Cortex of kidney (tissue), 1 donor: ENCODE measurements at places on chromosomes 7 and 10.

DNA sequence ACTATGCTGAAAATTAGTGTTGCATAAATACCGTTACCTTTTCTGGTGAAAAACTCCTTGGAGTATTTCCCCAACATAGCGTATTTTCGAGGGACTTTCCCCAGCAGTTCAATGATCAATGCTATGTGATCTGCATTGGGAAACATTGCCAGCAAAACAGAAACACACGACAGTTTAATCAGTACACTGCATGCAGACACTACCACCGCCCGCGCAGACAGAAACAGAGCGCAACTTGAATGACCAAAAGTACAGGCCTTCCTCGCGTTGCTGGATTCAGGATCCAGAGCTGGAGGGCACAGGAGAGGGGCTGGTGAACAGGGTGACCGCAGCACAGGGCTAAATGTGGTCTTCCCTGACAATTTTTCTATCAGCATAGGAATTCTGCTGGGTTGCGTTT, 111.7 kb downstream of the KMT2E start:
- no peak for DNase-seq

GRCh38 chr7:29573567-29573966, 9.9 kb downstream of the PRR15 start:
- no peak for DNase-seq

DNA sequence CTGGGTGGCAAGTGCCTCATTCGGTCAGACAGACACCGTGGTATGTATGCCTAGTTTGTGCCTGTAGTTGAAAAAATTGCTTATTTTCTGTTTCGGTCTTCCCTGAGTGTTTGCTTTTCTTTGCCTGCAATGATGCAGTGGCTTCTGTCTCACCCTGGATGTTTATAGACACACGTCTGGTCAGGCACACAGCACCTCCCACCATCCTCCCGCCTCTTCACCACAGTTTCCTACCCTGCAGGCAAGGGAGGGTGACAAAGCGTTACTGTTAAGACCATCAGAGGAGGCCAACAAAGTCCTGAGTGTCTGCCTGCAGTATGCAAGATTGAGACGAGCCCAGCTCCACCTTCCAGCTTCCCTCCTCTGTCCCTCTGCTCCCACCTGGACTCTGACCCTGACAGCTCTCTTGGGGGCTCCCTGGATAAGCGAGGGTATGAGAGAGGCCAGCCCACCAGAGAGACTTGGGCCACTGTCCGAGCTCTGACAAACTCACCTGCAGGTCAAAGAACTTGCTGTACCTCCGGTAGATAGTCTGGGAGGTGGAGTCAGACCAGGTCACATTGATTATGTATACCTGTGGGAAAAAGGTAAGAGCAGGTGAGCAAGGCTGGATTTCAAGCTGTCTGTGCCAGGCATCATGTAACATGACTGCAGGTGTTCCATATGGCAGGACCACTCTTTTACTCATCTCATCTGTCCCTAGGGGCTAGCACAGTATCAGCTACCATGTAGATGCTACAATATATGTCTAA, 54.4 kb downstream of the SH3PXD2A start:
- DNase-seq: no peak

DNA sequence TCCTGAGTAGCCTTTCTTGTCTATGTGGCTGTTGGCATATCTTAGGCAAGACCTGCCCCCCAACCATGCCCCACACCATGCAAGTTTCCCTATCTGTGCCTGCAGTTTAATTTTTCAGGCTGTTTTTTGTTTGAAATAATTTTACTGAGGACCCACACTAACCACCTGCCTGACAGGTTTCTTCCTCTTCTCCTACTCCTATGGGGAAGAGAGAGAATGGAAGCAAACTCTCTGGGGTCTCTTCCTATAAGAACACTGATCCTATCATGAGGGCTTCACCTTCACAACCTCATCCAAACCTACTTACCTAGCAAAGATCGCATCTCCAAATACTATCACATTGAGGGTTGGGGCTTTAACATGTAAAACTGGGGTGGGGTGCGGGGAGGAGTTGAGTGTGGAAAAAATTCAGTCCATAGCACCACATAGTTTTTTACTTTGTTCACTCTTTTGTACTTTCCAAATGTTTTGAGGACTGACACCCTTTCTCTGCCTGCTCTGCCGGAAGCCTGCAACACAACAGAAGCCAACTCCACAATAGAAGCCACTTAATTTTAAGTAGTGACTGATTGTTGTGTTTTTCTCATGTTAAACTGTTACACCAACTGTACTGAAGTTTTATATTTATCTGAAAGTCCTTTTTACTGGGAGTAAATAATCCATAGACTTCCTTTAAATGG, 67.2 kb upstream of the CSTF2T start:
- DNase-seq: no peak

GRCh38 chr10:7275761-7276440, 134.9 kb downstream of the SFMBT2 start:
- no peak for DNase-seq

- DNase-seq: no peak
Measured at GRCh38 chr7:132519936-132520335, 56.3 kb downstream of the PLXNA4 start.

GRCh38 chr7:33477719-33478480, 348.5 kb downstream of the BBS9 start:
- no peak for DNase-seq

GRCh38 chr7:102454468-102454867, 10.2 kb downstream of the ALKBH4 start:
- no peak for DNase-seq

DNA sequence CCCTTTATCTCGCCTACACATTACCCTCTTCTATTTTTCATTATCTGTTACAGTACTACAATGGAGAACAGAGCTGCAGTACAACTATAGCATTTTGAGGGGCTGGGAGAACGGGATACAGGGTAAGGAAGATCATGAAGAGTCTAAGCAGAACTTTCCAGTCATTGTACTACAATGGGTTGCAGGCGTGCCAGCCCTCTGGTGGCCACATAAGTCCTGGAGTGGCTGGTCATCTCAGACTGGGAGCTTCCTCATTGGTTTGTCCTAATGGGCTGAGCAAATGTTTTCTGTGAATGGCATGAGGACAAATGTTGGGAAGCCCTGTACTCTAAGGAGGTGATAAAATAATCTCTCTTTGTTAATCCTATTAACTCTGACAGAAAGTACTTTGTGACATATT, 33.0 kb downstream of the TMEM106B start:
- DNase-seq: no peak

DNA sequence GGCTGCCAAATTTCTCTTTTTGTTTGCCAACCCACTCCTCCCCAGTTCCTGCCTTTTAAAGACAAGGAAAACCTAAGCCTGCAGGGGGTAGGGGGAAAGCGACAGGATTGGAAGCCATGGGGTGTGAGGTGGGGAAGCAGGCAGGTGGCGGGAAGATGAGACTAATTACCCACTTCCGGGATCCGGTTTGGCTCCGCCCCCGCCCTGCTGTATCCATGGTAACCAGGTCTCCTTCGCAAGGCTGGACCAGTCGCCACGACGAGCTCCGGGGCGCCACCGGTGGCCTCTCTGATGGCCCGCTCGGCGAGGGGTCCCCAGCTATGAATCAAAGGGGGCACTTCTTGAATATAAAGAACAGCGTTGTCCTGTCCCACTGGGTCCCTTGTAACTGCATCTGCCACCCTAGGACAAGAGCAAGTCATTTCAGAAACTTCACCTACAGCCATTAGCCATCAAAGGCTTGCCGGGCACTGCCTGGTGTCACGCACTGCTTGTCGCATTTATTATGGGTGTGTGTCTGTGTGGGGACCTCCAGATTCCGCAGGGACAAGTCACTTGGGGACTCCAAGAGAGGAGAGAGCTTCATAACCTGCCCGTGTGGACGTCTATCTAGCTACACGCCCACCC, 55.4 kb upstream of the LMTK2 start:
- DNase-seq: no peak

- DNase-seq: no peak
Measured at GRCh38 chr10:69315610-69316312, 37.5 kb downstream of the HK1 start.

GRCh38 chr7:90816511-90817142, 220.5 kb downstream of the CDK14 start:
- no peak for DNase-seq

DNA sequence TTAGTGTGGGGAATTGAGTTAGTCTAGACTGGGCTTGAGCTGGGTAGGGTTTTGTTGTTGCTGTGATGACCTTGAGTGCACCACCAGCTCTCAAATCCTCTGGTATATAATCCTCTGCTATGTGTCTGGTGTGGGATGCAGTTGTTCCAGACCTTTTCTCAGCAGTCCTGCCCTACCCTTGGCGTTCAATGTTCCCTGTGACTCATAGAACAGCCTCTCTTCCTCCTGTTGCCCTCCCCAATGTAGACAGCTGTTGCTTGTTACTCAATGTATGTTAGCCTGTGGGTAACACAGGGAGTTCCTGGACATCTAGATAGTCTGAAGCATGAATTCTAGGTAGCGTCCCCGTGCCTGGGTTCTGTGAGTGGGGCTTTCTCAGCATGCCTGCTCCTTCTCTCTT, 19.8 kb downstream of the ACBD7 start:
- DNase-seq: no peak

DNA sequence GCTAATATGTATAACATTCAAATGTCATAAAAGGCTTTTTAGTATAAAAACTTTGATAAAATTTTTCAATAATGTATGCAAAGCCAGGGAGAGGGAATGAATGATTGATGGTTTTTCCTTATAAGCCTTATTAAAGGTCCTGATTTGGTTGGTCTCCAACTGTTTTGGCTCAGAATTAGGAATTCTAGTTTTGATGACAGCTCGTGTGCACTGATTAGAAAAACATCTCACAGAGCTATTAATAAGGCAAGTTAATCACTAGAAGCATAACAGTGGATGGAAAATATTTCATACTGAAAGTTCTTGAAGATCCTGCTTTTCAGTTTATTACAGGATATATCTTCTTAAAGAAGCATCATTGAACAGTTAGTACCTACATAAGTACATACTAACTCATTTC, 114.9 kb upstream of the NOBOX start:
- no peak for DNase-seq

DNA sequence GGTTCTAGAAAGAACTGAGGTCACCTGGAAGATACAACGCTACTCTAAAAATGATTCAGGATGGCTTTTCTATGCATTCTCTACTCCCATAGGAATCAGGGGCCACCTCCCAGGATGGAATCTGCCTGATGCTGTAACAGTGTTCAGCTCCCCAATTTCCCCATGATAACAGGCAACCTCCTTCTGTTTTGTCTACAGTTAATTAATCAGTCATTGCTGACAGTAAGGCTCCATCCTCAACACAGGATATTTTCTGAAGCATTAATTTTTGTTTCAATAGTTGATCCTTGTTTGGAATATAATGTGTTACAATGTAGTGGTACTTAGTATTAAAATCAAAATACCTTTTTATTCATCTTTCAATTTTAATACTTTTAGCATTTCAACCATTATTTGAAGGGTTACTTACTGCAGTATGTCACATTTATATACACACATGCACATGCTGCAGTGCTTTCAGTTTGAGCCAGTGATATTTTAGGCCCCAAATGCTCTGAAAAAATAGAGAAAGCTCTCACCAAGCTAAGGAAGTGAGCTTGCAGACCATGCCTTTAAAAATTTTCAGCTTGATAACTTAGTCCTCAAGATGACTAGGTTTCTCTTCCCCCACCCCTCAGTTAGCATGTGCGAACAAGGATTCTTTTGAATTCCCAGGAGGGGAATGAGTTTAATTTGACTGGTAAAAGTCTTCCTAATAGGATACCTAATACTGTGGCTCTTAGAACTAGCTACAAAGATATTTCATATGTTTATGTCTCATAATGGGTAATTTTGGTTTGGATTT, 592 bp upstream of the PIK3CG start:
- DNase-seq: no peak

DNA sequence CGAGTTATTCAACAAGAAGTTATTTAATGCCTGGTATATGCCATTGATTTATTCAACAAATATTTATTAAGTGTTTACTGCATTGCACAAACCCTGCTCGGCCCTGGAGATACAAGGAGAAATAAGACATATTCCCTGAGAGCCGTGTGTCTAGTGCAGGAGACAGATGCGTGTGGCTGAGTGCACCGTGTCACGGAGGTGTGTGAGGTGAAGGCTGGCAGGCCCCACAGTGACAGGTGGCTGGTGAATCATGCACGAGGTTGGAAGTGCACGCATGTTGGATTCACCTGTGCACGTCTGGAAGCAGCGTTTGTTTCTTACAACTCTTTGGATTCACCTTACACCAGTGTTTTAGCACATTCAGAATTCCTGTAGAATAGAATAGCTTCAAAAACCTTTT, 136.6 kb upstream of the SHH start:
- no peak for DNase-seq

GRCh38 chr7:118057404-118057803, 126.6 kb upstream of the LSM8 start:
- no peak for DNase-seq

DNA sequence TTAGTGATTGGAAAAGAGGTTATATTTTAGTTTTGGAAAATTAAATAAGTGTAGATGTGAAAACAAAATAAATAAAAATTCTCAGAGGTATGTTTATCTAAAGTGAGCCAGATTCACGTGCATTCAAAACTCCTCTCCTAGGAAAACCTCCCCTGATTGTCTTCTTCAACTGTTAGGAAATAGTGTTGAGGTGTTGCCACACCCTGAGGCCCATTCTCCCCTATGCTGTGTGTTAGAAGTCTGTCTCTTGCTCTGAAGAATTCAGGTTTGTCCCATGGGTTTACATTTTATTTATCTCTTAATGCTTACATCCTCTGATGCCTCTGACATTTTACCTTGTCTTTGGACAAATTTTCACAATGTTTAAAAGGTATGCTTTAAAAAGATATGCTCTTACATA, 40.3 kb downstream of the PTPRE start:
- DNase-seq: no peak

GRCh38 chr10:31095677-31096560, 64.3 kb upstream of the ZNF438 start:
- DNase-seq: no peak

- no peak for DNase-seq
Measured at GRCh38 chr7:29494350-29494749, 69.3 kb upstream of the PRR15 start.

GRCh38 chr7:95334447-95334846, 10.1 kb upstream of the PON1 start:
- DNase-seq: no peak

GRCh38 chr10:48473704-48474103, 131.2 kb downstream of the ARHGAP22 start:
- DNase-seq: no peak

DNA sequence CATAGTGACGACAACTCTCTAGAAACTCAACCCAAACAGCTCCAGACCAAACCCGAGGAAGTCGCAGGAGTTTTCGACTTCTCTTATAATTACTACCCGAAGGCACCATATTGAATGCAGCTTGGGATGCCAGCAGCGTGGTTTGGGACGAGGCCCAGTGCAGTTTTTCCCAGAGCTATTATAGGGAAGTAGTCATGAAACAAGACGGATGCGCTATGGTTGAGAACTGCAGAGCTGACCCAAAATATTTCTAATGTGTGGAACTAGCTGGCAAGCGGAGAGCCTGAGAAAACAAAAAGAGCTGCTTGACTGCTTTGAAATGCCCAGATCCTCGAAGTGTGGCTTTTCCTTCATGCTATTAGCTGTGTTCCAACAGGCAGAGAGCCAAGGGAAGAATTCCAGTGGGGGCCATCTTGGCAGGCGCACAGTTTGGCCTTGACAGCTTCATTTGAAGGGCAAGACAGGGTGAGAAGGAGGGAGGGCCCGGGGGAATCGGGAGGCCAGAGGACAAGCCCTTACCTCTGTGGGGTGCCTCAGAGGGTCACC, 122.7 kb downstream of the CUL2 start:
- DNase-seq: no peak
